ENCODE measurements at places on chromosomes 6 and 20.

GRCh38 chr6:134516582-134516981 is 198.7 kb upstream of the SGK1 start:
- no peak for DNase-seq

DNA sequence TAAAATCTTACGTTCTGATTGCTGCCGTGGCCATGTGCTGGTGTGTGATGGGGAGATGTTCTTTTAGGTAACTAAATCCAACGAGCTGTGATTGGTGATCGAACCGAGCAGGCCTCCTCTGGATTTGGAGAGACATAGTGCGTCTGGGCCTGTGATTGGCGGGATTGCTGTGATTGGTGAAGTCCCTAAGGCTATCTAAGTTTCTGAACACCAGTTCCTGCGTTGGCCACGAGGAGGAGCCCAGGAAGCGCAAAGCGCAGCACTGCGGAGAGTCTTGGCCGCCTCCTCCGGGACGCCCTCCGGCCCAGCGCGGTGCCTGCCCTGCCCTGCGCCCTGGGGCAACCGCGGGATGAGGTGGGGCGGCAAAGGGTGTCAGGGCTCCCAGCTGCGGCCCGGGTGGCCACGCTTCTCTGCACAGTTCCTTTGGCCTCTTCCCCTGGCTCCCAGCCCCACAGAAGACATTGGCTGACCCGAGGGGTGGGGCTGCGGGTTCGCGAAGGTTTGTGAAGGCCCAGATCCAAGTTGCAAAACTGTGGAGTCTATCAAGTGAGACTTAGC is 33.0 kb downstream of the HNF4A start:
- peak; percentile 34 for DNase-seq

GRCh38 chr6:123897965-123898364 is 94.3 kb downstream of the NKAIN2 start:
- no peak for DNase-seq

GRCh38 chr6:11008821-11009220 is 35.3 kb downstream of the ELOVL2 start:
- no peak for DNase-seq

DNA sequence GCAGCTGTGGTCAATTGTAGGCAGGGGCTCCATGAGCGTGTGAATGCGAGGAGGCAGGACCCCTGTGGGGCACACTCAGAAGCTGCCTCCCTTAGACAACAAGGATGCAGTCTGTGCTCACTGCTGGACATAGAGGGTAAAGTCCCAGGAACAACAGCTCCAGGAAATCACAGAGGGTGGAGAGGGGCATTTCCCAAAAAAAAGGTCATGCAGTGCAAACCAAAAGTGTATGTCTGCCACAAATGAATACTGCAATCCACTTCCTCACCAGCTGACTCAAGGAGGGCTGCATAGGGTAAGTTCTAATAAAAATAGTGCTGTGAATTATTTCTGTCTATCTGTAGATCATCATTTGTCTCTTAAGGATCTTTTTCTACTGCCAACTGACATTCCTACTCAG is 95.8 kb downstream of the RNF182 start:
- no peak for DNase-seq

DNA sequence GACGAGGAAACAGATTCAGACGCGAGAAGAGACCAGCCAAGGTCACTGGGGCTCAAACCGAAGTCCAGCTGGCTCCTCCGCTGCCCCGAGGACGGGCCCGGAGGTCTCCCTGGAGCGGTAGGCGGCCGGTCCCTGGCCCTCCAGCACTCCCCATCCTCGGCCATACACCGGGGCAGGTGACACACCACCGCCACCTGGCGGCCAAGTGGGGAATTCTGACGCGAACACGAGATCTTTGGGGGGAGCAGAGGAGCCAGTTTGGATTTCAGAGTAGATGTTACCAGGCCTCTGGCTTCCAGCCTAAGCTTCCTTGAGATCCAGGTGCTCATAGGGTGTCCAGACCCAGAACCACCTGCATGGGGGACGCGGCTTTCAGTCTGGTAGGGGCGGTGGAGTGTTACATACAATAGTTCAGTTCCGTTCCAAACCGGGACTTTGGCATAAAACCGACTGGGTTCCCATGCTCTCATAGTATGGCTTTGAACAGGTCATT is 16.1 kb downstream of the BPIFB1 start:
- peak; percentile 46 for DNase-seq

DNA sequence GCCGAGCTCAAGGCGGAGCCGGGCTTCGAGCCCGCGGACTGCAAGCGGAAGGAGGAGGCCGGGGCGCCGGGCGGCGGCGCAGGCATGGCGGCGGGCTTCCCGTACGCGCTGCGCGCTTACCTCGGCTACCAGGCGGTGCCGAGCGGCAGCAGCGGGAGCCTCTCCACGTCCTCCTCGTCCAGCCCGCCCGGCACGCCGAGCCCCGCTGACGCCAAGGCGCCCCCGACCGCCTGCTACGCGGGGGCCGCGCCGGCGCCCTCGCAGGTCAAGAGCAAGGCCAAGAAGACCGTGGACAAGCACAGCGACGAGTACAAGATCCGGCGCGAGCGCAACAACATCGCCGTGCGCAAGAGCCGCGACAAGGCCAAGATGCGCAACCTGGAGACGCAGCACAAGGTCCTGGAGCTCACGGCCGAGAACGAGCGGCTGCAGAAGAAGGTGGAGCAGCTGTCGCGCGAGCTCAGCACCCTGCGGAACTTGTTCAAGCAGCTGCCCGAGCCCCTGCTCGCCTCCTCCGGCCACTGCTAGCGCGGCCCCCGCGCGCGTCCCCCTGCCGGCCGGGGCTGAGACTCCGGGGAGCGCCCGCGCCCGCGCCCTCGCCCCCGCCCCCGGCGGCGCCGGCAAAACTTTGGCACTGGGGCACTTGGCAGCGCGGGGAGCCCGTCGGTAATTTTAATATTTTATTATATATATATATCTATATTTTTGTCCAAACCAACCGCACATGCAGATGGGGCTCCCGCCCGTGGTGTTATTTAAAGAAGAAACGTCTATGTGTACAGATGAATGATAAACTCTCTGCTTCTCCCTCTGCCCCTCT is 1.1 kb downstream of the CEBPB start:
- no peak for DNase-seq

- DNase-seq, result no peak
Observed at GRCh38 chr6:160058603-160059215, 62.9 kb upstream of the SLC22A1 start.

DNA sequence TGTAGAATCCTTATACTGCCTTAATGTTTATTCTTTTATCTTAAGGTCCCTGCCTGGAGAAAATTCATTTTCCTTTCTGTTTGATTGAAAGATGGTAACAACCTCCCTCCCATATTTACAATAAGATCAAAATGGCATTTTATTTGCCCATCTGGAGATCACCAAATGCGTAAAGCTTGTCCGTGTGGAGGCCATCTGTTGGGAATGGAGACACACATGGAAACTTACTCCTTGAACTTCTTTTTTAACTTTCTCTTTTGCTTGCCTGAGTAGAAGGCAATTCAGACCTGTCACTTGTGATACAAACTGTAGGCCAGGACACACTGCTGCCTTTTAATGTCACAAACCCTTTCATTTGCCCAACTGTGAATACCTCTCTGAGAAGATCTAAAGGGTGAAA is 144.8 kb upstream of the CEP162 start:
- DNase-seq, result no peak

DNA sequence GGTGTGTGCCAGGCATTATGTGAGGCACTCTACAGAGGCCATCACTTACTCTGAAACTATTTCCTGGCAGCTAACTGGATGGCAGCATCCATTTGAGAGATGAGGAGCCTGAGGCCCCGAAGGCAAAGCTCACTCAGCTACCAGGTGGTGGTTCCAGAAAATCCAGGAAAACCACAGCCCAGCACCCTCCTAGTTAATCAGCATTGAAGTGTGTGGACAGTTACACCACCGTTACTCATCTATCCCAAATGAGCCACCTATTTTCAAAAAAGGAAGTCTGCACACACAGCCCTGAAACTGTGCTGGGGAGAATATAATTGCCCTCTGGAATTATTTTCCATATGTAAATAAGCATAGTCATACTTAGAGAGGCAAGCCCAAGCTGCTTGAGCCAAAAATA is 67.4 kb downstream of the CNBD2 start:
- DNase-seq, result no peak

GRCh38 chr6:113920663-113921267 is 50.2 kb downstream of the HDAC2 start:
- DNase-seq, result no peak

- no peak for DNase-seq
Observed at GRCh38 chr6:127841811-127842210, 59.0 kb downstream of the THEMIS start.

- DNase-seq, result no peak
Observed at GRCh38 chr20:42559665-42560064, 630.0 kb downstream of the PTPRT start.

DNA sequence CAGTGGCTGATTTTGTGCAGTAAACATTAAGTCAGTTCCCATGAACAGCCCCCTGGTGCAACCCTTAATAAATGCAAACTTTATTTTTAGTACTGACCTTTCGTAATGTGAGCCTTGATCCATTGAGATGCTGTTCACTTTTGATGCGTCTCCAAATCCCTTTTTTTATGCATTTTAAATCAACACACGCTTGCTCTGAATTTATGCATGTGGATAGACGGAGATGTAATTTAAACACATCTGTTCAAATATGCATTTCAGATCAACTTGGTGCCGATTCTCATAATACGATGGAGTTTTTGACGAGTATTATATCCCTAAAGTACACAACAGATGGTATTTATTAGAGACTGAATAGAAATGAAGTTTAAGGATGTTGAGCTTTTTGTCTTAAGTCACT is 505.7 kb downstream of the CDKAL1 start:
- no peak for DNase-seq

GRCh38 chr6:80457439-80457933 is 351.0 kb downstream of the BCKDHB start:
- peak; percentile 80 for DNase-seq

- no peak for DNase-seq
Observed at GRCh38 chr6:35496841-35497570, at the start of gene TEAD3. TSS of gene TEAD3 (minus strand) at chr6:35497079.

DNA sequence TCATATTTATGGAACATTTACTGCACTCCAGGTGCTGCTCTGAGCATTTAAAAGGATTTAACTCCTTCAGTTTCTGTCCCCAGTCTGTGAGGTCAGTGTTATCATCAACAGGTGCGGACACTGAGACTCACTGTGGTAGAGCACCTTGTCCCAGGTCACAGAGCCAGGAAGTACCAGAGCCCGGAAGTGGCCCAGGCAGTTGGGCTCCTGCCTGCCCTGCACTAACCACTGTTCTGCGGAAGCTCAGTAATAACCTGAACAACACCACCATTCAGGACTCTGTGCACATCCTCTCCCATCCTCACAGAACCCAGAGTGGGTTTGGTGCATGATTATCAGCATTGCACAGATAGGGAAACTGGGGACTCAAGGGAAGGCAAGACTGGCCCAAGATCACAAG is 16.8 kb upstream of the SIRPG start:
- DNase-seq, result no peak
